ENCODE measurements at places on chromosomes 13 and 19. TPM values are rescaled to one million over a fixed set of nuclear protein-coding genes. Genes with fewer than 3 reads are reported as not detected.

ZNF613 gene
- 10.9 TPM for total RNA-seq

TNFSF9 gene
- 3.0 TPM for total RNA-seq

PLIN5 gene
- 0.64 TPM for total RNA-seq

KLF2 gene
- total RNA-seq = 48.9 TPM

MEDAG gene
- 0.77 TPM for total RNA-seq

PNMA8C gene
- 0.41 TPM for total RNA-seq

LGALS14 gene
- not detected for total RNA-seq

CDX2 gene
- total RNA-seq = 0.33 TPM

HCST gene
- total RNA-seq = 0.95 TPM

CGB1 gene
- not detected for total RNA-seq

CRX gene
- total RNA-seq = not detected

C19orf81 gene
- total RNA-seq = not detected

ZNF793 gene
- total RNA-seq = 10.9 TPM

OBI1 gene
- total RNA-seq = 28.0 TPM

MUC16 gene
- not detected for total RNA-seq

WDFY2 gene
- total RNA-seq = 22.7 TPM

LAIR1 gene
- total RNA-seq = 2.1 TPM

CCDC70 gene
- total RNA-seq = not detected

ZNF132 gene
- total RNA-seq = 1.2 TPM

DNA sequence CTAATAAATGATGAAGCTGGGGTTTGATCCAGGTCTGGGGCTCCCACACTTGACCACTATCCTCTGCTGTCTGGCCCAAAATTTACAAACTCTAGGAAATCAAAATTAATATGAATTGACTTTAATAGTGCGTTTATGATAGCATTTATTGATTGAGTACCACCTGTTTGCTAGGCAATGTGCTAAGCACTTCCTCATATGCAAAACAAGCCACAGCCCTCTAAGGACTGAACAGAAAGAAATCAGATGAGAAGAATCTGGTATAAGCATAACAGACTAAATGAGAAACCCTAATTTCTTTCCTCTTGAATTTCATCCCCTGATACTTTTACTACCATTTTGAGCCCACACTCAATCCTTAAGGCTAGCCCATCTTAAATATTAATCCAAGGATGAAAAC is 6.6 kb upstream of the MLNR start:
- no peak for DNase-seq

- no peak for DNase-seq
Measured at GRCh38 chr13:110000534-110001345, 214.4 kb upstream of the IRS2 start.

GRCh38 chr13:81334481-81334880 is 993.6 kb upstream of the SPRY2 start:
- DNase-seq = no peak

GRCh38 chr19:543910-544608 is at the start of gene GZMM:
TSS of gene GZMM (plus strand) at chr19:544053. CDS start at chr19:544072, 19 bp downstream.
- DNase-seq = no peak

- no peak for DNase-seq
Measured at GRCh38 chr13:51420681-51421490, 31.9 kb downstream of the INTS6 start.

- DNase-seq = no peak
Measured at GRCh38 chr19:13181747-13182388, 31.7 kb downstream of the IER2 start.

DNA sequence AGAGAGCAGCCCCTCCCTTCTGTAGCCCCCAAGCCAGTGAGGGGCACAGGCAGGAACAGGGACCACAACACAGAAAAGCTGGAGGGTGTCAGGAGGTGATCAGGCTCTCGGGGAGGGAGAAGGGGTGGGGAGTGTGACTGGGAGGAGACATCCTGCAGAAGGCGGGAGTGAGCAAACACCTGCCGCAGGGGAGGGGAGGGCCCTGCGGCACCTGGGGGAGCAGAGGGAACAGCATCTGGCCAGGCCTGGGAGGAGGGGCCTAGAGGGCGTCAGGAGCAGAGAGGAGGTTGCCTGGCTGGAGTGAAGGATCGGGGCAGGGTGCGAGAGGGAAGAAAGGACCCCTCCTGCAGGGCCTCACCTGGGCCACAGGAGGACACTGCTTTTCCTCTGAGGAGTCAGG is 4.2 kb downstream of the KLK3 start:
- DNase-seq = no peak

DNA sequence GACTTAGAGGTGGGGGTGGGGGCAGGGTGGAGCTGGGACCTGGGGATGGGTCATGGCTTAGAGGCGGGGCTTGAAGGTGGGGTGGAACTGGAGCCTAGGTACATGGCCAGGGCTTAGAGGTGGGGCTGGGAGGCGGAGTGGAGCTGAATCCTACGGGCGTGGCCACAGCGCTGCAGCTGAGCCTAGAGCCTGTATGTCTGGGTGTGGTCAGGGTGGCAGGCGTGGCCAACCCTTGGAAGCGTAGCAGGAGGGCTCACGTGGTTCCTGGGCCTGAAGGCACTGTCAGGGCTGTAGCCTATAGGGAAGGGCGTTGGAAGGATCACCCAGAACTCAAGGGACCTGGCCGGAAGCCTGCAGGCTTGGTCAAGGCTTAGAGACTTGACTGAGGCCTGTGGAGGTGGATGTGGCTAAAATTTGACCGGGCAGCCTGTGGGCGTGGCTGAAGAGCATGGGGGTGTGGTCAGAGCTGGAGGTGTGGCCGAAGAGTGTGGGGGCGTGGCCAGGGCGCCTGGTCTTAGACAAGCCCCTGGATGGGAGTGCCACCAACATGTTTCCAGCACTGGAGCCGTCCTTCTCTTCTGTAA is 24.3 kb downstream of the COLGALT1 start:
- peak; percentile 68 for DNase-seq

- DNase-seq = no peak
Measured at GRCh38 chr19:41586064-41586463, 10.1 kb downstream of the CEACAM21 start.

DNA sequence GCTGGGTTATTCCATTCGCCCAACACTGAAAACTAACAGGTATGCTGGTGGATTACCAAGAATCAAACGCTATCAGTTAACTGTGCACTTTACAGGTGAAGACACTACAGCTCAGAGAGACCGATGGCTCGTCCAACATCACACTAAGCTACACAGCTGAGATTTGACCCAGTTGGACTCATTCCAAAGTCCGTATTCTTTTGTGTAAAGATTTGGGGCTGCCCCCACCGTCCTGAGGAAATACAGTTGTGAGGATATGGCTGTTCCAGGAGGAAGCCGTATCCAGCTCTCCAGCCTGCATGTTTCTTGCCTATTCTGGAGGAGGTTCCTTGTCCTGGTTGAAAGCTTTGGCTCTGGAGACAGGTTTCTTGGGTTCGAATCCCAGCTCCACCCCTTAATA is 4.2 kb downstream of the ZSCAN5A start:
- no peak for DNase-seq

DNA sequence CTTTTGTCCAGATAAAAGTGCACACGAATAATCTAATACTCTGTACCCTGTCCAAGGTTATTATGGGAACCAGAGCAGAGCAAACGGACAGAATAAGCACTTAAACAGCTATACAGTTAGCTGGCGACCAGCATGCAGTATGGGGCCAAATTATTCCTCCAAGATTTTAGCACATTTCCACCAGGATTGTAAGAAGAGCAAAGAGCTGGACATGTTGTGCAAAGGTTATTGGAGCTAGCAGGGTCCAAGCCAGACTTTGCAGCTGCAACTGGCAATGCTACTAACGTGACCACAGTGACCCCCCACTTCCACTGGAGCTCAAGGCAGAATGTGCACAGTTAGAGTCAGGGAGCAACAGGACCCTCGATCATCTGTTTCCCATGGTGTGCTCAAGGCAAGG is 89.9 kb downstream of the COL4A1 start:
- DNase-seq = no peak

GRCh38 chr19:48539503-48540096 is 12.4 kb upstream of the SULT2B1 start:
- no peak for DNase-seq

GRCh38 chr19:6458695-6459261 is 814 bp downstream of the SLC25A23 start:
- DNase-seq = no peak

- peak; percentile 54 for DNase-seq
Measured at GRCh38 chr13:80131204-80131603, 209.7 kb downstream of the SPRY2 start.

DNA sequence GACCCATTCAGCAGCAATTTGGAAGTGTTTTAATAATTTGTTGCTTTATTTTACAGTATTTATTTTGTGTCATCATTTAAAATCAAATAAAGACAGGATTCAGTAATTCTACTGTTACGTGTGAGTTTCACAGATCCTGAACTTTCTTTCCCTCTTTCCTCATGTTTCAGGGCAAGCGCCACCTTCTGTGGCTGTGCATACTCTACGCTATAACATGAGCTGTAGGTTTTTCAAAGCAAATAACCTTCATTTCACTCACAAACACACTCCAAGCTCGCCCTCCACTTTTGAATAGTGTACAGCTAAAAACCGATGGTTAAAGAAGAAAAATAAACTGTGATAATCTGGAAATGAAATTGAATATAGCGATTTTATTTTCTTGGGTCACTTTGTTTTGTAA is 753.3 kb downstream of the OLFM4 start:
- DNase-seq = no peak

GRCh38 chr13:31115616-31116015 is 46.1 kb downstream of the HSPH1 start:
- no peak for DNase-seq

GRCh38 chr13:99695857-99696256 is 194.6 kb downstream of the TM9SF2 start:
- DNase-seq = no peak

- no peak for DNase-seq
Measured at GRCh38 chr19:709196-709964, 645 bp downstream of the PALM start.

GRCh38 chr13:52779103-52779502 is 39.5 kb upstream of the CNMD start:
- no peak for DNase-seq

DNA sequence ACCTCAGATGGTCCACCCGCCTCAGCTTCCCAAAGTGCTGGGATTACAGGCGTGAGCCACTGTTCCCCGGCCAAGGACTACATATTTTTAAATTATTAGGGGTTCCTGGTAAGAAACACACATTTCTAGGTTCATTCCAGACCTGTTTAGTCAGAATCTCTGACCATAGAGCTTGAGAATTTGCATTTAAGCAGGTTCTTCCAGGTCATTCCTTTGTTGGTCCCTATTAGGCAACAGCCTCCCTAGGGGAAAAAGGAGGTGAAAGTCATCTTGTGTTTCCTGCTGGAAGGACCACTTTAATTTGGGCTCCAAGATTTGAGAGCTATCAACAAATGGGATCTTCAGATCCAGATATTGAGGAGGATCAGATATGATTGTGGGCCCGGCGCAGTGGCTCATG is 16.3 kb downstream of the S1PR2 start:
- no peak for DNase-seq

GRCh38 chr13:40535345-40535836 is 131.1 kb downstream of the FOXO1 start:
- DNase-seq = no peak

DNA sequence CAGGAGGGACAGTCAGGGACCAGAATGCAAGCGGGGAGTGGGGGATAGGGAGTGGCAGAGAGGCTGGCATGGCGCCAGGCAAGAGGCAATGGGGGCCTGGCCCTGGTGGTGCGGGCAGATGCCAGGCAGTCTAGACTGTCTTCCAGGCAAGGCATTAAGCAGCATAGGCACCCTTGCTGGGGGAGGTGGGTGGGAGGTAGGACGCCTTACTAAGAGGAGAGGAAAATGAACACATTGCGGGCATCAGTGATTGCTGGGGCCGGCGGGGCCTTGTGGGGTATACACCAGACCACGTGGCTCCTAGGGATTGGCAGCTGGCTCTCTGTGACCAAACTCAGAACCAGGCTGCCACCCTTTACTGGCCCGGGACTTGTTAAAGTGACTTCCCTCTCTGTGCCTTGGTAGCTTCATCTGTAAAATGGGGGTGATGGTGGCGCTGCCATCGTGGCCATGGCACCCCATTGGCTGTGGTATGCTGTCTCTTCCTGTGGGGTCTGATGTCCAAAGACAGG is 46.0 kb downstream of the DNM2 start:
- DNase-seq = no peak

GRCh38 chr13:30928978-30929377 is 3.5 kb upstream of the TEX26 start:
- DNase-seq = no peak

- no peak for DNase-seq
Measured at GRCh38 chr13:28741084-28741491, 22.3 kb upstream of the SLC46A3 start.

Data from endothelial cell (in vitro differentiated cells).